Activated CD4-positive, alpha-beta T cell treated with anti-CD3 and anti-CD28 coated beads, Interleukin-2, amount 10 ng/mL, durations not matched to agents 7 days and 5 days (primary cell): ENCODE measurements at places on chromosomes 12 and 14. TPM values are rescaled to one million over a fixed set of nuclear protein-coding genes. Genes with fewer than 3 reads are reported as not detected.

LMO3 gene
- total RNA-seq: not detected

KRT5 gene
- not detected for total RNA-seq

NFATC4 gene
- total RNA-seq: not detected

BMP4 gene
- total RNA-seq: 0.60 TPM

AQP6 gene
- not detected for total RNA-seq

DNA sequence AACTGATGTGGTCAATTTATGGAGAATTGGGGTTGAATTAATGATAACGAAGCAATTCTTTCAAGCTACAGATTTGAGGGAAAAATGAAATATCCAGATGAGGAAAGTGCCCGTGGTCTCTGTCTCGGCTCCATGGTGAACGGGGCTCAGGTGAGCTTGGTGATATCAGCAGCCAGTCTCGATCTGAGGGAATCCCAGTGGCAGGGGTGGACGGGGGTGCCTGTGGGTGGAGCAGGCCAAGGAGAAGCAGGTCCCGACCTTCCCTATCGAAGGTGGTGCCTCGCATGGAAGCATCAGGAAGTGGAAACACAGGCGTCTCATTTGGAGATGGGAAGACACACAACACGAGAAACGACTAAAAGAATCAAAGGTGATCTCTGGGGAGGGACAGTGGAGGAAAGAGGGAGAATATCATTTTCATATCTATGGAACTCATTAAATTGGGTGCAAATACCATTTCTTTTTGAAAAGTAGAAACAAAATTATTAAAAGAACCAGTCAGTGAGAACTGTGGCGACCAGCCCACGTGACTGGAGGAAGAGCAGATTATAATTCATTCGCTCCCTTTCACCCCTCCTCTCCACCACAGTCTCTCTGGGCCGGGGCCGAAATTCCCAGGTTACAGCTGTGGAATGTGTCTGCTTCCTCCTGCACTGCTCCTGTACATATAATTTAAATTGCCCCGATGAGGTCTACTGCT, 354.3 kb upstream of the SFSWAP start:
- H3K4me3 ChIP-seq: no peak overlapping the region
- peaks cover under 1% of the 10 kb centered on the region for H3K36me3 ChIP-seq
- no peak for DNase-seq
- no peaks in the 10 kb centered on the region for H3K4me1 ChIP-seq

DNA sequence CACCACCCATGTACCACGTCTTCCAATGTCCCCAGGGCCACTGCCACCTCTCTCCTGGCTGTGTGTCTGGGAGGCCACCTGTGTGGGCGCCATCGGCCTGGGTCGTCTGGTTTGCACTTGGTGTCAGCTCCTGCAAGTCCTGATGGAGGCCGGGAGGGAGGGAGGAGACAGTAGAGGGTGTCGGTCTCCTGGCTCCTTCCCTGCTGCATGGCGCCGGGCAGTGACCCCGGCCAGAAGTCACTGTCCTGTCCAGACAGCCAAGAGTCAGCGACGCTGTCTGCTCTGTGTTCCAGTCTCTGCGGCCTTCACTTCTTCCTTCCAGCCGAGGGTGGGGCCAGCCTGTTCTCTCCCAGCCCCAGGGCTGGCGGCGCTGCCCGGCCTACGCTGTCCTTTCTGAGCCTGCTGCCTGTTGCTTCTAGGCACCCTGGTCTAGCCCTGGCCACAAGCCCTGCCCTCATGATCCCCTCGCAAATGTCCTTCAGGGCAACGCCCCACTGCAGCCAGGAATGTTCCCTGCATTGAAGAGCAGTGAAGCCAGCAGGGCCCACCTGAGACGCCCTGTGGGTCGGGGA, 13.0 kb upstream of the LBHD2 start:
- no peak overlapping the region for H3K4me3 ChIP-seq
- no peaks in the 10 kb centered on the region for H3K4me1 ChIP-seq
- no peak for DNase-seq
- no peaks in the 10 kb centered on the region for H3K36me3 ChIP-seq
- no peak overlapping the region for H3K27ac ChIP-seq

GRCh38 chr12:94150240-94151121, 2.1 kb downstream of the PLXNC1 start:
- peaks cover 45% of the 10 kb centered on the region for H3K4me1 ChIP-seq
- peak overlapping the region; percentile 85 for H3K4me3 ChIP-seq
- peaks cover 24% of the 10 kb centered on the region for H3K36me3 ChIP-seq
- H3K27ac ChIP-seq: peak overlapping the region; percentile 20

GRCh38 chr14:39228509-39229221, 5.0 kb upstream of the MIA2 start:
- peaks cover 55% of the 10 kb centered on the region for H3K4me1 ChIP-seq
- H3K36me3 ChIP-seq: peaks cover 2% of the 10 kb centered on the region
- H3K27me3 ChIP-seq: no peaks in the 10 kb centered on the region
- peak overlapping the region; percentile 39 for H3K4me3 ChIP-seq
- H3K27ac ChIP-seq: peak overlapping the region; percentile 94

- DNase-seq: no peak
- peaks cover 10% of the 10 kb centered on the region for H3K27me3 ChIP-seq
- H3K4me1 ChIP-seq: peaks cover 2% of the 10 kb centered on the region
Measured at GRCh38 chr12:4451694-4452093, 6.1 kb upstream of the FGF6 start.

GRCh38 chr14:64970041-64970440, 2.1 kb downstream of the RAB15 start:
- H3K4me3 ChIP-seq: peak overlapping the region; percentile 2
- peaks cover 13% of the 10 kb centered on the region for H3K4me1 ChIP-seq
- no peaks in the 10 kb centered on the region for H3K27me3 ChIP-seq

DNA sequence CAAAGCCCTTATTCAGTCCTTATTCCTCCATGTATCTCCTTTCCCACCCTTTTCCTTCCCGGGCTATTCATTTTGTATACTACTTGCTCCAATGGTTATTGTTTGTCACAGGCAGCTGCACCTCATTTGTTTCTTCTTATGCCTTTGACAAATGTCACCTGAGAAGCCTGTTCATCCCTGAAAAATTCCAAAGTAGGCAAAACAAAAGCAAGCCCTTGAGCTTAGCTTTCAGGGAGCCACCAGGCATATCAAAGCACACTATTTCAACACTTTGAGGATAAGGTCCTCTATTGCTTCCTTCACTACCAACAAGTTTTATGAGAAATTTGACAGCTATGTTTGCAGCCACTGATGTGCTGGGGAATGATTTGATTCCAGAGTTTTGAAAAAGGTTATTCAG, 738.7 kb upstream of the LMO3 start:
- H3K27me3 ChIP-seq: no peaks in the 10 kb centered on the region
- no peaks in the 10 kb centered on the region for H3K4me1 ChIP-seq
- DNase-seq: no peak
- no peaks in the 10 kb centered on the region for H3K36me3 ChIP-seq

DNA sequence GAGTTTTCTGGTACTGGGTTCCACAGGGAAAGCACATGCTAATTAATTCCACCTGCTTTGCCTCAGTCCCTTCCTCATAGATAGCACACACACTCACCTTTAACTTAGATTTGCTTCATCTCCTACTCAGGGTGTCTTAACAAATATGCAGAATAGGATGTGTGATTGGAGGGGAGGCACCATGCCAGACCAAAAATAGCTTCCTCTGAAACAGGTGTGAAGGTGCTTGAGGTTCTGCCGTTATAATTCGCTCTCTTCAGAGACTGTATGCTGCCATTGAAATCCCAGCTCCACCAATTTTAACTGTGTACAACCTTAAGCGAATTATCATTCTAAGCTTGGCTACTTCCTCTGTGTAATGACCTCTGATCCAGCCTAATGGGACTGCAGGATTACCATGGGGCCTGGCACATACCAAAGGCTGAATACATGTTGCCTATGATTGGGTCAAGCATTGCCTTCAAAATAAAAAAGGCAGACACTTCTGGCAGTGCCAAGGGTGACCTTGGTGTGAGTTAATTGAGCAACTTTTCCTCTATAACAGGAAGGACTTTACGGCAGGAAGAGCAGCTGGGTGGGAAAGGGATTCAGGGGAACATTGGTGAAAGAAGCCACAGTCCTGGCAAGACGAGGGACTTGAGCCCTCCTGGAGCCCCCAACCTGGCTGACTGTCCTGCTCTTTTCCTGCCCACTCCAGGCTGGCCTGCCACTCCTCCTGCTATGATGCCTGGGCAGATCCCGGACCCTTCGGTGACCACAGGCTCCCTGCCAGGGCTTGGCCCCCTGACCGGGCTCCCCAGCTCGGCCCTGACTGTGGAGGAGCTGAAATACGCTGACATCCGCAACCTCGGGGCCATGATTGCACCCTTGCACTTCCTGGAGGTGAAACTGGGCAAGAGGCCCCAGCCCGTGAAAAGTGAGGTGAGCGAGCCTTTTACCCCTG, 9.7 kb downstream of the JDP2 start:
- no peak overlapping the region for H3K4me3 ChIP-seq
- no peak overlapping the region for H3K27ac ChIP-seq
- DNase-seq: no peak
- peaks cover 2% of the 10 kb centered on the region for H3K36me3 ChIP-seq
- peaks cover 15% of the 10 kb centered on the region for H3K4me1 ChIP-seq

GRCh38 chr14:36976571-36977023, 195.8 kb downstream of the SLC25A21 start:
- no peak overlapping the region for H3K4me3 ChIP-seq
- H3K27ac ChIP-seq: no peak overlapping the region
- no peaks in the 10 kb centered on the region for H3K4me1 ChIP-seq
- H3K27me3 ChIP-seq: no peaks in the 10 kb centered on the region

DNA sequence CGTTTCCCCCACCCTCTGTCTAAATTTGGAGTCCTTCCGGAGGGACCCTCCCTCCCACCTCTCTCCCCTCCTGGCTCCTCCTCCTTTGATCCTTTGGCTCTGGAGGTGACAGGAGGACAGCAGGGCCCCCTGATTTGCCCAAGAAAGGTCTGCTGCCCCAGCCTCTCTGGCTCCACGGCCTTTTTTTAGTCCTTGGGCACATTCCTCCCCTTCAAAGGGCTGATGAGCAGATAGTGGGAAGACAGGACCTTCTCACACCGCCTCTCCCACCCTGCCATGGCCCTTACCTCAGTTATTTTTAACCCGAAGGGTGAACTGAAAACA, 196 bp upstream of the MYH6 start:
- no peaks in the 10 kb centered on the region for H3K36me3 ChIP-seq
- H3K27ac ChIP-seq: no peak overlapping the region
- H3K27me3 ChIP-seq: no peaks in the 10 kb centered on the region
- DNase-seq: no peak
- no peaks in the 10 kb centered on the region for H3K4me1 ChIP-seq

- H3K27ac ChIP-seq: no peak overlapping the region
- no peak overlapping the region for H3K4me3 ChIP-seq
- H3K36me3 ChIP-seq: no peaks in the 10 kb centered on the region
- no peak for DNase-seq
Measured at GRCh38 chr12:109016978-109017377, 3.9 kb downstream of the SVOP start.

GRCh38 chr14:91254461-91254860, 10.0 kb upstream of the GPR68 start:
- peak overlapping the region; percentile 66 for H3K4me3 ChIP-seq
- DNase-seq: peak; percentile 67
- H3K27me3 ChIP-seq: no peaks in the 10 kb centered on the region
- peaks cover 81% of the 10 kb centered on the region for H3K4me1 ChIP-seq
- peak overlapping the region; percentile 88 for H3K27ac ChIP-seq

DNA sequence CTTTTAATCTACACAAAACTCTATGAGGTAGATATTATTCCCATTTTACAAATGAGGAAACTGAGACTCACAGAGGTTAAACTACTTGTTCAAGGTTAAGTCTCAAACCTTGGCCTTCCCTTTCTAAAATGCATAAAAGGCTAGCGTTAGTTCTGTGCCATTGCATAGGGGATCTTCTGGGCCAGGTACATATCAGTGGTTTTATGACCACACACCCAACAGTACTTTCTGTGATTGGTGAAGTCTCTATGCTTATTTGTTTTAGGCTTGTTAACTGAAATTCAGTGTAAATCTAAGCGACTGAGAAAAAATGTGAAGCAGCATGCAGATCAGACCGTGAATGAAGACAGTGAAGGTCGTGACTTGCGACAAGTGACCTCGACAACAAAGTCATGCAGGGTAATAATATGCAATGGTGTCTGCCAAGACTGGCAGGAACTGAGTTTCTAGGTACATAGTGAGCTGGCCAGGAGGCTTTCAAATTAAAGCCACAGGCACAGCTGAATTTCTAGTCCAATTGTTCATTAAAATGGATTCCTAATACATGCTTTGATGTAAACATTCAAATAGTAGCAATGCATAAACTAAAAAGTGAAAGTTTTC, 38.8 kb upstream of the GAS2L3 start:
- no peak overlapping the region for H3K4me3 ChIP-seq
- no peak overlapping the region for H3K27ac ChIP-seq
- H3K27me3 ChIP-seq: no peaks in the 10 kb centered on the region
- H3K4me1 ChIP-seq: no peaks in the 10 kb centered on the region
- no peaks in the 10 kb centered on the region for H3K36me3 ChIP-seq
- no peak for DNase-seq

GRCh38 chr12:107236824-107237511, 143.6 kb upstream of the CRY1 start:
- no peak overlapping the region for H3K27ac ChIP-seq
- H3K4me3 ChIP-seq: no peak overlapping the region
- H3K4me1 ChIP-seq: peaks cover 16% of the 10 kb centered on the region
- peaks cover 2% of the 10 kb centered on the region for H3K27me3 ChIP-seq
- no peaks in the 10 kb centered on the region for H3K36me3 ChIP-seq

GRCh38 chr12:62879691-62880090, 55.3 kb downstream of the PPM1H start:
- H3K4me1 ChIP-seq: no peaks in the 10 kb centered on the region

DNA sequence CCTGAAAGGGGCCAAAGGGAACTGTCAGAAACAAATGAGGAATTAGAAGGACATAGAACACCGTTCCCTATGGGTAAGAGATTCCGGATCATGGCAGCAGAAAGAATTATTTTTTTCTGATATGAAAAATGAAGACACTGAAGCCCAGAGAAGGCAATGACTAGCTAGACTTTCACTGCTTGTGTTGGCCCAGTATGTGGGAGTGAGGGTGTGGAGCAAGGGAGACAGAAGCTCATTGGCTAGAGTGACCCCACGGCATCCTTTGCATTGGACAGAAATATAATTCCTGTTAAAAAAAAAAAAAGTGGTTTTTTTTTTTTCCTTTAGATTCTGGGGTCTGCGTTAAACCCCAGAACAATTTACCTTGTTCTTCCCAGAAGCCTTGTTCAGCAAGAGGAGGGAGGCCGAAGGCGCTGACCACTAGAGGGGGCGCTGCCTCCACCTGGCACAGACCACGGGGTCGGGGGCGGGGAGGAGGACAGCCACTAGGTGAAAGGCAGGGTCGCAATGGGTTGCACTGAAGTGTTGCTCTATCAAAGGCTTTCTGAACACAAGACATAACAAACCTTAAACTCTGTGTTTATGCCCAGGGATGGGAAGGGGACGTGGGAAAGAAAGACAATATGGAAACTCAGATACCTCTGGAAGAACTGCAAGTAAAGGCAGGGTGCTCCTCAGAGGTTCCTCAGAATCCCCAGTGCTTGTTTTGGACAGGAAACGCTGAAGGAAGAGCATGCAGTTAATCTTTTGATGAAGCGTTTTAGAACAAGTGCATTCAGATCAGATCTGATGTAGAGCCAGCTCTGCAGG, 156.8 kb downstream of the KCNA5 start:
- no peak overlapping the region for H3K4me3 ChIP-seq
- no peaks in the 10 kb centered on the region for H3K36me3 ChIP-seq
- no peak overlapping the region for H3K27ac ChIP-seq
- DNase-seq: peak; percentile 12
- H3K27me3 ChIP-seq: peaks cover 6% of the 10 kb centered on the region
